ENCODE measurements at places on chromosomes 4 and X.

- DNase-seq: peak; percentile 82
Measured at GRCh38 chrX:48937054-48937907, 18.5 kb upstream of the PIM2 start.

GRCh38 chrX:53374222-53374820 is 48.1 kb downstream of the SMC1A start:
- no peak for DNase-seq

DNA sequence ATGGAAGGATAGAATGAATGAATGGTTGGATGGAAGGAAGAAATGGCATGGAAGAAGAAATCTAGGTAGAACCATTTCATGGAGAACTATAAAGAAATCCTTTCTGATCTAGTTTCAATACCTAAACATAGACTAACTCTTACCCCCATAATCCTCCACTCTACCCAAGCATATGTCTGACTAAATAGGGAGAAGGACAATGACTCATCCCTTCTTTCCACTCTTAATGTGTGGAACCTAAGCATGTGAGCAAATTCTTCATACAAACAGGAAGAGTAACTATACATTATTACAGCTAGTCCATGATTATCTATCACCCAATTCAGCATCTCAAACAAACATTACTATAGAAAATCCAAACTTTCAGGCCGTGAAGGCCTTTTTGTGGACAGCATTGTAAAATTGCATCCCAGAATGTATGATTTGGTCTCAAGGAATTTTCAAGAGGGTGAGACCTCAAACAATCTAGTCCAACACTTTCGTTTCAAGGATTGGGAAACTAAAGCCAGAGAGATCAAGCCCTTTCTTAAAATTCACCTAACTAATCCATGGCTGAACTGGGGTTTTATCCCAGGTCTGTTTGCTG is 11.2 kb downstream of the C1QTNF7 start:
- DNase-seq: peak; percentile 43

DNA sequence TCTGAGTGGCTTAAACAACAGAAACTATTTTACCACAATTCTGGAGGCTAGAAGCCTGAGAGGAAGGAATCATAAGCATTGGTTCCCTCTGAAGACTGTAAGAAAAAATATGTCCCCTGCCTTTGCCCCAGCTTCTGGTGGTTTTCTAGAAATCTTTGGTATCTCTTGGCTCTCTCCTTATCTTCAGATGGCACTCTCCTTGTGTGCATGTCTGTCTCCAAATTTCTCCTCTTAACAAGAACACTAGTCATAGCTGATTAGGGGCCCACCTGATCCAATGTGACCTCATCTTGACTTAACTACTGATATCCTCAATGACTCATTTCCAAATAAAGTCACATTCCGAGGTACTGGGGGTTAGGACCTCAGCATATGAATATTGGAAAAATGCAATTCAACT is 635.0 kb upstream of the NR3C2 start:
- no peak for DNase-seq

DNA sequence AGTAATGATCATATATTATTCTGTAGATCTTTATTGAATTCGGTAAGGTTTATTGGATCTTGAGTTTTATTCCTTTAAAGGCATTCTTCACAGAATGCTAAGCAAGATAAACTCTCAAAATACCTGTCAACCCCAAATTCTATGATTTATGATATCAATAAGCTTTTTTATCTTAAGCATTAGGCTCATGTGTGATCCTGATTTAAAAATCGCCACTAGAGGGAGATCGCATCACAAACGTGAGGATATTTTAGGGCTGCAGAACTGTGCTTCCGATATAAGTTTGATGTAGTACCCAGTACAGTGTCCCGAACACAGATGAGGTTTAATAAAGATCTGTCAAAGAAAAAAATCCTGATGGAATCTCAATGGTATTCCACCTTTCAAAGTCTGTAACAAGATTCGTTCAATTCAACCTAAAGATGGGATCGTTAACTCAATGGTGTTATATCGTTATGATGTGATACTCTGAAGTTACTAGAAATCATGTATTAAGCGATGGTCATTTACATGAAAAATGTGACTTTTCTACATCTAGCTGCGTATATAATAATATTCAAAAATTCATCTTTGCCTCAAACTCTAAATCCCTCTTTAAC is 169.0 kb downstream of the CORIN start:
- DNase-seq: peak; percentile 64

DNA sequence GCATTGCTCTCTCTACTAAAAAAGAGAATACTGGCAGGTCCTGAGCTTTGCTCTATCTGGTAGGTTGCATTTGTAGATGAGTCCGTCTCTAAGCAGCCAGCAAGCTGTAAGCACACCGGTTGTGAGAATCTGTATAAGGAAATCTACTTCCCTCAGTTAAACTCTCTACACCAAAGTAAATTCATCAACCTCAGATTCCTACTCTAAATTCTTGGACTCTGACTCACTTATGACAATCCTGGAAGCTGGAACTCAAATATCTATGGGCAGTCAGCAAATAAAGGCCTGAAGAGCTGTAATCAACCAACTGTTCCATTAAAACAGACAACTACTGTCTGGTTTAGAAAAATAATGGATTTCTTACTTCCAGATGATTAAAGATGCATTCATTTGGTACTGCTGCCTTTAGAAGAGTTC is 37.9 kb downstream of the FAT1 start:
- DNase-seq: peak; percentile 90

GRCh38 chrX:24506082-24506481 is 41.0 kb downstream of the PDK3 start:
- no peak for DNase-seq

GRCh38 chr4:76979236-76979635 is 29.7 kb downstream of the SEPTIN11 start:
- DNase-seq: no peak
